ENCODE measurements at places on chromosomes 11 and 22. TPM values are rescaled to one million over a fixed set of nuclear protein-coding genes. Genes with fewer than 3 reads are reported as not detected.

MPZL2 gene
- not detected for total RNA-seq

C11orf21 gene
- total RNA-seq = not detected

KRTAP5-7 gene
- total RNA-seq = not detected

KDM2A gene
- 33.4 TPM for total RNA-seq

MYOD1 gene
- total RNA-seq = not detected

PLA2G3 gene
- total RNA-seq = 0.34 TPM

TRPM5 gene
- not detected for total RNA-seq

GSTT2B gene
- 0.38 TPM for total RNA-seq

PDGFB gene
- 5.5 TPM for total RNA-seq

CNTN5 gene
- 3.6 TPM for total RNA-seq

PRSS23 gene
- total RNA-seq = 74.7 TPM

CRACR2B gene
- 0.04 TPM for total RNA-seq

MMP10 gene
- total RNA-seq = 0.72 TPM

LRRC75B gene
- total RNA-seq = 3.1 TPM

GPHA2 gene
- not detected for total RNA-seq

TRIM66 gene
- total RNA-seq = 8.1 TPM

MS4A6A gene
- total RNA-seq = not detected

C11orf24 gene
- total RNA-seq = 57.5 TPM

LRP4 gene
- 2.8 TPM for total RNA-seq

TSG101 gene
- total RNA-seq = 68.1 TPM

RIMBP3C gene
- not detected for total RNA-seq

MPZL3 gene
- total RNA-seq = not detected

OVCH2 gene
- total RNA-seq = not detected

RCE1 gene
- 34.0 TPM for total RNA-seq

RFPL2 gene
- not detected for total RNA-seq

MS4A6E gene
- not detected for total RNA-seq

IGSF9B gene
- total RNA-seq = 7.0 TPM

IRF7 gene
- total RNA-seq = 8.1 TPM

NRXN2 gene
- 0.24 TPM for total RNA-seq

MUC5AC gene
- total RNA-seq = under 0.01 TPM

RFPL1 gene
- total RNA-seq = not detected

TPBGL gene
- not detected for total RNA-seq

CHEK1 gene
- 53.3 TPM for total RNA-seq

TH gene
- not detected for total RNA-seq

PYGM gene
- 3.4 TPM for total RNA-seq

APOA1 gene
- total RNA-seq = not detected

OR4A16 gene
- not detected for total RNA-seq

TRIM29 gene
- total RNA-seq = 2.1 TPM

OR8B12 gene
- not detected for total RNA-seq

EFCAB6 gene
- total RNA-seq = 0.26 TPM

TRIM48 gene
- not detected for total RNA-seq

ARHGAP8 gene
- total RNA-seq = not detected

CNGA4 gene
- not detected for total RNA-seq

SCO2 gene
- 3.2 TPM for total RNA-seq

APOL5 gene
- not detected for total RNA-seq

CHCHD10 gene
- 14.9 TPM for total RNA-seq

SLC17A6 gene
- total RNA-seq = not detected
